ENCODE measurements at places on chromosomes 7 and 10. TPM values are rescaled to one million over a fixed set of nuclear protein-coding genes. Genes with fewer than 3 reads are reported as not detected.
A peak's percentile ranks its signal among the peaks of the same experiment; 100 is the strongest.

The IDE gene
- 50.2 TPM for total RNA-seq

DNA sequence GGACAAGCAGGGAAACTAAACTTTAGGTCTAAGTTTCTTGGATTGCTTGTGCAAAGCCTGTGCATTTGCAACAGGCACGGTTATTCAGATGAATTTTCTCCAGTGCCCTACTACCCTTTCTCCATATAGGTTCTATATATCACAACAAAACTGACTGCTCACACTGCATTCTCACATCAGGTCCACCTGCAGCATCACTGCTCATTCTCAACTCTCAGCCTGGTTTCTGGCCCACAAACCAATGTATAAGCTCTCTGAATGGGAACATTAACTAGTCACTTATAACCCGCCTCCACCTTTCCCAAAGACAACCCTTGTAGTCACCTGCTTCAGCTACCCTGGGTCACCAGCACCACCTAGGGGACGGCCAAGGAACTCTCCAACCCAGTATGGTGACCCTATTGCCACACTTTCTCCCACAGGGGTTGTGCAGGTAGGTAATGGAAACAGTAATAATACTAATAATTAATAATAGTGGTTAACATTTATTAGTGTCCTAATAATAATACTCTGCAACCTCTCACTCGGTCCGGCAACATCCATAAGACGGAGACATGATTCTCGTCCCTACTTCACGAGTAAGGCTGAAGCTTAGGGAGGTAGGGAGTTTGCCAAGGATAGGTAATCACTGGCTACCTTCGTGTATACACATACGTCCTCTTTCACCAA lies 97.3 kb downstream of the CLEC2L start:
- DNase-seq, result no peak

- no peak for DNase-seq
Observed at GRCh38 chr7:47501406-47501805, 80.5 kb downstream of the TNS3 start.

The UNCX gene
- not detected for total RNA-seq

The CPA2 gene
- total RNA-seq, result not detected

DNA sequence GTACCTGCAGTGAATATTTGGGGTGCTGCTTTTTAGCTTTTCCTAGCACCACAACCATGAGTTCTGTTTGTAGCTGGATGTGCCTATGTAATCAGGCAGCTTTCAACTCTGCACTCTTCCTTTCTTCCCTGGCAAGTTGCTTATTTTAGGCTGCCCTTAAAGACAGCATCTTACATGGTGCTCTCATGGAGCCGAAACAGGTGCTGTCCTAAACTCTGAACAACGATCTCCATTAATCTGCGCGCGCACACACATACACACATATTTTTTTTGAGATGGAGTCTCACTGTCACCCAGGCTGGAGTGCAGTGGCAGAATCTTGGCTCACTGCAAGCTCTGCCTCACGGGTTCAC lies 9.1 kb downstream of the RPS24 start:
- no peak for DNase-seq

- DNase-seq, result peak; percentile 83
Observed at GRCh38 chr7:151081170-151082101, 827 bp upstream of the FASTK start.

The SRRM3 gene
- total RNA-seq, result 2.0 TPM

Data from left lung (tissue), 14 donors.